Activated naive CD4-positive, alpha-beta T cell treated with anti-CD3 and anti-CD28 coated beads, Interleukin-2, amount 50 U/mL, for 72 hours (primary cell): ENCODE measurements at places on chromosomes 2 and 18.

DNA sequence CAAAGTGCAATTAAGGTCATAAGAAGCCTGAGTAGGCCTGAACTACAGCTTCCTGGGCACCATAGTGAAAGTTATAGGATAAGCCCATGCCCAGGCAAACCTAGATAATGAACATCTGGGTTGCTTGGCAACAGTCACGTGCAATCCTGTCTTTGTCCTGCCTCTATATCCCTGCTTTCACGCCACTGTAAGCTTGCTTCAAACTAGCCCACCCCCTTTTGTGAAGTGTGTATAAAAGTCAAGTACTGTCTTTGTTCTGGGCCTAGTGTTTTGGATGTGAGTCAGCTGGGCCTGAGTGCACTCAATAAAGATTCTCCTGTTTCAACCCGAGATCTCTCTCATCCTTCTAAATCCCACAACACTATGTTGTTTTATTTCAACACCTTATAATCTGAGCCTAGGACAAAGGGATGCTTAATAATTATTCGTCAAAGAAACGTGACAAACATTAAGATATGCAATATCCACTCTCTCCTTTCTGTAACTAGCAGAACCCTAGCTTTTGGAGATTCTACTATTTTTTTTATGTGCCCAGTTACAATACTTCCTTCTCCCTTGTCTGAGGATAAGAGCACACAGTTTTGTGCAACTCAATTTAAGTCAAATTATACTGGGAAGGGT lies 927.8 kb downstream of the SUCLG1 start:
- no peak for DNase-seq

DNA sequence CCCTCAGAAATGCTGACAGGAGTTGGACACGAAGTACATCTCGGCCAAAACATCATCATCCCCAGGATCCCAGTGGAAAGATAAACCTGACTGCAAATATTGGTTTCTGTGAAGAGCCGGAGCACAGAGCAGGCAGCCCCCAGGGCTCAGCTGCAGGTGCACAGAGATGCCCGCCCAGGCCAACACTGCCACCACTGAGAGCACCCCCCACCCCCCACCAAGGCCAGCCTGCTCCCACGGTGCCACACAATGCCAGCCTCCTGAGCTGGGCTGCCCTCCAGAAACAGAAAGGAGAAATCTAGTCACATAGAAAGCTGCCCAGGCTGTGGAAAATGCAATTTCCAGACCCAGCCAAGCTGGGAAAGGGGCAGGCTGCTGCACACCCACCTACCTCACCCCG lies 71.7 kb downstream of the GALNT14 start:
- DNase-seq: no peak

GRCh38 chr2:20429528-20429927 lies 17.3 kb upstream of the RHOB start:
- DNase-seq: no peak

DNA sequence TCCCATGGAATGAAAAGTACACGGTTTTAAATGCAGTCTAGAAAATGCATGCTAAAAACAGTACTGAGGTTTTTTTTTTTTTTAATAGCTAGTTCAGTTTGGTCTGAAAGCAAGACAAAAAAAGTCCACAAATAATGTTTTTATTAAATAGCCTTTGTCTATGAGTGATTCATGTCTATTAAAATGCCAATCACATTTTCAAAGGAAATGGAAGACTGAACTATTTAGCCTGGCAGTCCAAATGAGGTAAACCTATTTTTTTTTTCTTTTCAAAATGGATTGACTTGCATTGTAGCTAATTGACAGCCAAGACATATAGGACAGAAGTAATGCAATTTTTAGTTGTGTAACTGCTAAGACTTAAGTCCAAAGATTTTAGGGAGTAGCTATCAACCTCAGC lies 90.3 kb downstream of the LRP1B start:
- DNase-seq: no peak

DNA sequence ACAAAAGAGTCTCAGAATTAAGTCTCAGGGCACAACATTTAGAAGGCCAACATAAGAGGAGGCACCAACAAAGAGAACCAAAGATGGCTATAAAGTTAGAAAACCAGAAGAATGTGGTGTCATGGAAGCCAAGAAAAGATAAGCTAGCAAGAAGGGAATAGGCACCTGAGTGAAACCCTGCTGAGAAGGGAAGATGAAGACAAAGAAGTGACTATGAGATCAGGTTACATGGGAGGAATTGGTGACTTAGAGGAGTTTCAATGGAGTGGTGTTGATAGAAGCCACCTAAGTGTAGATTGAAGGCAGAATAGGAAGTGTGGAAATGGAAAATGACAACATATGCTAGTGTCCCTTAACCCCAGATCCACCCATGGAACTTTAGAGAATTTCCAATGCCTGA lies 327.6 kb upstream of the KCNJ3 start:
- no peak for DNase-seq

DNA sequence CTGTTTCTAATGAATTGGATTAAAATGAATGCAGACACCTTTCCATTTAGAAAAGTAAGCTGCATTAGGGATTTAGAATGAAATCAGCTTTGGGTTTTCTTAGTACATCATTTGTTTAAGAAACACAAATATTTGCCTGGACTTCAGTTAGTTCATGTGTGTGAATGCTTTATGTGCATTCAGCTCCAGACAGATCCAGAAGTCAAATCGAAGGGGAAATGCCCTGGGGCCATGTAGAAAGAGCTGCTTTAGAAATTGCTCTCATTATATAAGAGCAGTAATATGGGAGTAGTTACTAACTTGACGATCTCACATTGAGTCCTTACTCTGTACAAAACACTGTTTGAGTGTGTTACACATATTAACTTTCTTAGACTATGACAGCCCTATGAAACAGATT lies 88.0 kb upstream of the TTC39C start:
- DNase-seq: no peak

DNA sequence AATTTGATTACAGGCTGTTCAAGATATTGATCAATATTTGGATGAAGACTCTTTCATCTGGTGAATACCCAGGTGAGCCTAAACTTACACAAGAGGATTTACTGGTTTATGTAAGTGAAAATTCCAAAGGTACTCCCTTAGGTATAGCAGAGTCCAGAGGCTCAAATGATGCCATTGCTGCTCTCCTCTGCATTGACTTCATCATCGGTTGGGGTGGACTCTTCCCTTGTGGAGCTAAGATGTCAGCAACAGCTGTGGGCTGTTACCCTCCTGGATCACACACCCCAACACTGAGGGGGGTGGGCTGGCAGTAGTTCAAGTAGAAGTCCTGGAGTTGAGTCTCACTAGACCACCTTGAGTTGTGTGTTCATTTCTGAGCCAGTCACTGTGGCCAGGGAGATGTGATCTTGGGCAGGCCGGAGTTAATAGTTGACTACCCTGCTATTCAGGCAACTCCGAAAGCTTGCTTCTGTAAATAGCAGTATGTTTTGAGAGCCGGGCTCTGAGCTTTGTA lies 236.9 kb downstream of the PTPRM start:
- DNase-seq: no peak

DNA sequence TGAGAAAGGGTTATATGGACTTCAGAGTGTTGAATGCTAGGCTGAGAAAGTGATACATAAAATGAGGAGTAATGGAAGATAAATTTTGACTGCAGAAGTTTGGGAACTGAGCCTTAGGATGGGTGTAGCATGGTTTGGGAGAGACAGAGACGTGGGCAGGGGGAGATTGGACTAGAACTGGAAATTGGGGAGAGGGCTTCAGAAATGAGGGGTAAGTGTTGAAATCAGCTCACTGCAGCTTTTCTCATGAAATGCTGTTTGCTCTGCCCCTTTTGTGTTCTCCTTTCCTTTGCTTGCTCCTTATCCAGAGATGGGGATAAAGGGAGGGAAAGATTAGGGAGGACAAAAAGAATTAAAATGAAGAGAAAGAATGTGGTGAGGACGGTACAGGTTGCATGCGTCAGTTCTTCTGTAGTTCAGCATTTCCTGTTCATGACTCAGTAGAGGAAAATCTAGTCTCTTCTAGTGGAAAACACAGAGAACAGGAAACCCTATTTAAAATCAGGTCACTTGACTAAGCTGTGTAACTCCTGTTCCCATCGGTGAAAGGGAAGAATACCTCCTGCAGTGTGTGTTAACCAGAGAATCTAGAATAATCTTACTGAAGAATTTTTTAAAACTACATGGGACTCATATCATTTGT lies 105.6 kb downstream of the CRIM1 start:
- DNase-seq: no peak

- no peak for DNase-seq
These were observed 19.3 kb downstream of the INPP5D start for GRCh38 chr2:233079473-233079877.

GRCh38 chr2:223954401-223954800 lies 2.9 kb upstream of the MRPL44 start:
- no peak for DNase-seq

DNA sequence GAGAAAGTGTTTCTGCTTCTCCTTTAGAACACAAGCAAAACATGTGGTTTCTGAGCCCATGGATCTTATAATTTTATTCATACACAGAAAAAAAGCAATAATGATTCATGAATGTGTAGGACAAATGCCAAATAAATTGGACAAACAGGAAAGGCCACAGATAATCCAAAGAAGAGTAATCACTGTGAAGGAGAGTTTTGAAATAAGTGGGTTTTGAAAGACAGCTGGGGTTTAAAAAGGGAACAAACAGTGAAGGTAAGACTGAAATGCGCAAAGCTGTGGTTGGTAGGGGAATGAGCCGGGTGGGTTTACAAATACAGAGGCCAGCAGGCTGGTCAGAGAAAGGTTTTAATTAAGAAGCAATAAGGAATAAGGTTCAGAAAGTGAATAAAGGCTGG lies 50.0 kb upstream of the MBOAT2 start:
- no peak for DNase-seq

DNA sequence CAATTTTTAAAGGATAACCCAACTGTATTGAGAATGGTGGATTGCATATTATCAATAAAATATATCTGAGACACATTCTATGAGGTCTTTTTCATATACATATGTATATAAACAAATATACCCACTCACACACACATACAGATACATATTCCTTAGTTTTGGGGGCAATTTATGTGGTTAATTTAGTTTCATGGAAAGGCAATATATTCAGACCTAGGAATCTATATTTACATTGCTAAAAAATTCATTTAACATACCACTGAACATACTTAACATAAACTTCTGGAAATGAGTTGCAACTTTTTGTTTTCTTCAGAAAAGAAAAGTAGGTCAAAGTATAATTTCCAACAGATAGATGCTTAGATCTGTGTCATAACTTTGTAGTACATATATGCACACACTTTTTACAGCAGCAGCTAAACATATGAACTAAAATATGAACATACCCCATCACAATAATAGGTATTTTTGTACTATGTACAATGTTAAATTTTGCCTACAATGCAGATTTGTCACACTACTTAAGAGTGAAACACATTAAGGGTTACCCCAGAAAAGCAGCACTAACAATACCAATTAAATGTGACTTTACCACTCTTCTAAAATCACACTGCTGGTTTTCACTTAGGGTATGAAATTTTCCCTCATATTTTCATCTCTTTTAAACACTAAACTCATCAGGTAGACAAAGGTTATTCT lies 23.0 kb downstream of the HEATR5B start:
- no peak for DNase-seq

DNA sequence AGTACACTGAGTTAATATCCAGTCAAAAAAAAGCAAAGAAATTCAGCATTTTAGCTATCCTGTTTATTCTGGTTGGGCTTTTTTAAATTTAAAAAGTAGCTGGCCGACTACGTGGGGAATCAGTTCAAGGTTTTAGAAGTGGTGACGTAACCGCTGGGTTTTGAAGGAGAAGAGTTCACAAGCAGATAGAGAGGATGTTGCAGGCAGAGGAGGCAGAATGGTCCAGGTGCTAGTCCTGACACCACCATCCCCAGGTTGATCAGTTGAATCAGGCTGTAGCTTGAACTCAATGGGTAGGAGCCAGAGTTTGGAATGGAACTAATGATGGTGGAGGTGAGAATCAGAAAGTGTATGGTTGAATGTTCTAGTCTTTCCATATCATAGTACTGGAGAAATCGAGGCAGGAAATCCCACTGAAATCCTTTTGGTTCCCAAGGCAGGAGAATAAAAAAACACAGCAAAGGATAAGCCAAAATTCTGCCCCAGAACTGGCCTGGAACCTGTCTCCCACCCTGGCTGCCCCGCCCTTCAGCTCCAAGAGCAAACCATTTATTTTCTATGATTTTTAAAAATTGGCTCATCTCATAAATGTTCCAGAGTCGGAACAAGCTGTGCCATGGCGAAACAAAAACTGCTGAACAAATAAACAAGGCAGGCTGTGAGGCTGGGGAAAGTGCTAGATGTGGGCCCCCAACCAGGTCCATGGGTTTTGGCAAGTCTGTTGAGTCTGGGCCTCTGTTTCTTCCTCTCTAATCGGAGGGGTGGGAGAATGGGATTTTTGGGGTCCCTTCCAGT lies 44.0 kb downstream of the SLC4A1AP start:
- no peak for DNase-seq

- no peak for DNase-seq
These were observed 2.4 kb downstream of the POU3F3 start for GRCh38 chr2:104856086-104856972.

DNA sequence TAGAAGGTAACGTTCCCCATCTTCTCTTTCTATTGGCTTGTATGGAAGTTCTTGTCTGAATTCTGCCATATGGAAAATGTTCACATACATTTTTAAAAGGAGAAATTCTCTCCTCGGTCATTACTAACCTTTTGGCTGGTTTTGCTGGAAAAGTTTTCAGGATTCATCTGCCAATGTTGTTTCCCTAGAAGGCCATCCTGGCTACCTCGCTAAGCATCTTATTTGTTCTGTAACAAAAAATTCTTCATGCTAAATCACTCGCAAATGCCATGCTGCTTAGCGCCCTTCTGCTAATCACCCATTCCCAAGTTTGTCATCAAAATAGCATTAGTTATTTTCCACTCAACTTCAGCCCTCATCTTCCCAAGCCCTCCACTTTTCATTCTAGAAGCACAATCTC lies 262.0 kb downstream of the SLC8A1 start:
- DNase-seq: no peak

GRCh38 chr2:223090540-223091235 lies 38.7 kb downstream of the KCNE4 start:
- DNase-seq: no peak

- no peak for DNase-seq
These were observed 84.7 kb downstream of the TNFRSF11A start for GRCh38 chr18:62409821-62410220.

GRCh38 chr18:50161597-50162205 lies 33.2 kb downstream of the MYO5B start:
- DNase-seq: no peak

DNA sequence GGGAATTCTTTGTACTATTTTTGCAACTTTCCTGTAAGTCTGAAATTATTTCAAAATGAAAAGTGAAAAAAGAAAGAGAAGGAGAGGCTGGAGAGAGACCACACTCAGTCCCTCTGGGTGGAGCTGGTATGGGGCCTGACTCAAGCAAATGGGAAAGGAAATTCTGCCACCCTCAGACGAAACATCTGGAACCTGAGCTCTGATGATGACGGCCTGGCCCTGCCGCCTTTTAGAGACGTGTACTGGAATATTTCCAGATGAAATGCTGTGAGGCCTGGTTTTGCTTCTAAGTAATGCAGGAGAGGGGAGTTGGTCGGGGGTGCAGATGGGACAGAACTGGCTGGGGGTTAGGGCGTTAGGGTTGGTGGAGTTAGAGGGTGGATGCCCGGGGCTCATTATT lies 57.4 kb upstream of the GLI2 start:
- DNase-seq: no peak
